ENCODE measurements at places on chromosomes 7 and 10. TPM values are rescaled to one million over a fixed set of nuclear protein-coding genes. Genes with fewer than 3 reads are reported as not detected.
A peak's percentile ranks its signal among the peaks of the same experiment; 100 is the strongest.

GRCh38 chr10:8438603-8439002 is 384.1 kb downstream of the GATA3 start:
- DNase-seq = no peak

DNA sequence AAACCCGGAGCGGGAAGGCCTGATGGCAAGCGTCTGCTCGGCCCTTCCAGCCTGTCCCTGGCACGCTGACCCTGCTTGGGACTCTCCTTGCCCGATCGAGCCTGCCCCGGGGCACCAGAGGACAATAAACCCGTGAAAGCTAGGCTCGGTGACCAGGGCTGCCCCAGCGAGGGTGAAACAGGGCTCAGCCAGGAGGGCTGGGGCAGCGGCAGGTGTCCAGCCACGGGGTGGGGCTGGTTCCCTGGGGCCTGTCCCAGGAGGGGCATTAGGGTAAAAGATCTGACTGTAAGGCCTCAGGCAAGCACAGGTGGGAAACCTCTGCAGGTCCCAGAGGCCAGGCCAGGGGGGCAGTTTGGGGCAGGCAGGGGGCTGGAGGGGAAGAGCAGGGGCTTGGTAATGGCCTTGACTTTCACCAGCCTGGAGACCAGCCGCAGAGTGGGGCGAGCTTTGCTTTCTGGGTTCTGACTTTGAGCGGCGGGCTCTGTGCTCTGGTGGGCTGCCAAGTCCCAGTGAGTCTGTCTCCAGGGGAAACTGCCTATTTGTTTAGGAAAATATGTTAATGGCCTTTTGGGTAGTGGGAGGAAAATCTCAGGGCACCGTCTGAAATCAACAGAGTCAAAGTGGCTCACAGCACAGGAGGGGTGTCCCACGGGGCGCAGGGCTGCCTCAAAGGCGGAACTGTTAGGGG is 68.2 kb upstream of the INPP5A start:
- no peak for DNase-seq

DNA sequence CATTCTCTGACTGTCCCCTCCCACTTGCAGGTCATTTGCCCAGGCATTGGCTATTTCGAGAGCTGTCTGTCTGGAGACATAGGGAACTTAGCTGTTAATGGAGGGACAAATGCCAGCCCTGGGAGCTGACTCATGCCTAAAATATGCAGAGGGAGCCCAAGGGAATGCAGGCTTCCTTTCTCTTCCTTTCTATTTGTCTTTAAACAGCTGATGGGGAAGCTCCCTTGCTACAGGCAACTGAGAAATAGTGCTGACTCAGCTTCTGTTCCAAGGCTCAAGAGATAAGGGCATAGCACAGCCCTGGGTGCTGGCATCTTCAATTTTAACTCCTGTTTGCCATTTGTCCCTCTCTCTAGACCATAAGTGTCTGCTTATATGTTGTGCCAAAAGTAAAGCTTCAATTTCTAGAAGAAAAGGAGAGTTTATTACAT is 82.7 kb upstream of the C1GALT1 start:
- peak; percentile 90 for DNase-seq

- no peak for DNase-seq
Observed at GRCh38 chr7:131826960-131827359, 270.5 kb upstream of the PODXL start.

The SPRN gene
- 0.13 TPM for total RNA-seq

GRCh38 chr7:78543976-78544375 is 745.4 kb downstream of the PHTF2 start:
- DNase-seq = no peak

GRCh38 chr10:95542330-95542729 is 18.8 kb downstream of the SORBS1 start:
- no peak for DNase-seq

- DNase-seq = no peak
Observed at GRCh38 chr7:88089561-88089960, 130.3 kb downstream of the SRI start.
